ENCODE measurements at places on chromosomes 12 and 14. TPM values are rescaled to one million over a fixed set of nuclear protein-coding genes. Genes with fewer than 3 reads are reported as not detected.

DNA sequence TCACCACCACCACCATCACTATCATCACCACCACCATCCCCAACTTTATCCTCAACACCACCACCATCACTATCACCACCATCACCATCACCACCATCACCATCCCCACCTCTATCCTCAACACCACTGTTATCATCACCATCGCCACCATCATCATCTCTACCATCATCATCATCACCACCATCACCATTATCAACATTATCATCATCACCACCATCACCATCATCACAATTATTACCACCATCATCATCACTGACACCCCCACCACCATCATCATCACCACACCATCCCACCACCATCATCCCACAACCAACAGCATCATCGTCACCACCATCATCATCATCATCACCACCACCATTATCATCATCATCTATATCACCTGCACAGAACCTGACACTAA, 188.4 kb upstream of the PWP1 start:
- H3K27me3 ChIP-seq, result no peaks in the 10 kb centered on the region
- H3K4me1 ChIP-seq, result no peaks in the 10 kb centered on the region
- H3K36me3 ChIP-seq, result no peaks in the 10 kb centered on the region

DNA sequence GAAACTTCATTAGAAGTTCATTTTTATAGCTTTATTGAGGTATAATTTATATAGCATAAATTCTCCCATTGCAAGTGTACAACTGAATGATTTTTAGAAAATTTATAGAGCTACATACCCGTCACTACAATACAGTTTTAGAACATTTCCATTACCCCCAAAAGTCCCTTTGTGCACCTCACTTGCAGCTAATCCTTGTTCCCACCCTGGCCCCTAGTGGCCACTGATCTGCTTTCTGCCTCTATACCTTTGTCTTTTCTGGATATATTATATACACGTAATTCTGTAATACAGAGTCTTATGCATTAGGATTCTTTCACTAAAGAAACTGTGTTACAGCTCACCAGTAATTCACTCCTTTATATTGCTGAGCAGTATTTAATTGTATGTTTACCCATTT, 145.1 kb upstream of the DIO2 start:
- H3K4me3 ChIP-seq, result no peak overlapping the region
- no peak for DNase-seq
- no peaks in the 10 kb centered on the region for H3K36me3 ChIP-seq
- no peaks in the 10 kb centered on the region for H3K4me1 ChIP-seq
- H3K27ac ChIP-seq, result no peak overlapping the region
- no peaks in the 10 kb centered on the region for H3K27me3 ChIP-seq

GRCh38 chr14:29548948-29549370, 378.7 kb downstream of the PRKD1 start:
- H3K4me3 ChIP-seq, result no peak overlapping the region
- no peaks in the 10 kb centered on the region for H3K36me3 ChIP-seq
- DNase-seq, result peak; percentile 73
- H3K27me3 ChIP-seq, result no peaks in the 10 kb centered on the region

DNA sequence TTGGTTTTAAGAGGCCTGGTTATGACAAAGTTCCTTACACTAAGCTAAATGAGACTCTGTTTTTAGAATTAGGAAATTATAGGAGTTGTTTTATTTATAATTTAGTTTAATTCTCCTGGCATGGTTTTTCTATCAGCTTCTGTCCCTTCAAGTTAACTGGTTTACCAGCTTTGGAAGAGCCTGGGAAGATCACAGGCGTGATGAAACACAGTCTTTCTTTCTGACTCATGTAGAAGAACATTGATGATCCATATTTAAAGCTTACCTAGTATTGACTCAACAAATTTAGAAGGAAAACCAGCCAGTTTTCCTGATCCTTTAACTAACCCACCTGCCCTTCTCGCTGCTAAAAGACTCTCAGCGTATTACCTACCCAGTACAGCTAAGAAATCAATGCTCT, 155.2 kb downstream of the TGFB3 start:
- H3K36me3 ChIP-seq, result peaks cover 17% of the 10 kb centered on the region
- no peak overlapping the region for H3K4me3 ChIP-seq
- peaks cover 3% of the 10 kb centered on the region for H3K27me3 ChIP-seq

- H3K27me3 ChIP-seq, result no peaks in the 10 kb centered on the region
- no peaks in the 10 kb centered on the region for H3K36me3 ChIP-seq
- peaks cover 78% of the 10 kb centered on the region for H3K4me1 ChIP-seq
- peak overlapping the region; percentile 16 for H3K27ac ChIP-seq
Observed at GRCh38 chr14:38339696-38340095, 83.8 kb upstream of the CLEC14A start.

DNA sequence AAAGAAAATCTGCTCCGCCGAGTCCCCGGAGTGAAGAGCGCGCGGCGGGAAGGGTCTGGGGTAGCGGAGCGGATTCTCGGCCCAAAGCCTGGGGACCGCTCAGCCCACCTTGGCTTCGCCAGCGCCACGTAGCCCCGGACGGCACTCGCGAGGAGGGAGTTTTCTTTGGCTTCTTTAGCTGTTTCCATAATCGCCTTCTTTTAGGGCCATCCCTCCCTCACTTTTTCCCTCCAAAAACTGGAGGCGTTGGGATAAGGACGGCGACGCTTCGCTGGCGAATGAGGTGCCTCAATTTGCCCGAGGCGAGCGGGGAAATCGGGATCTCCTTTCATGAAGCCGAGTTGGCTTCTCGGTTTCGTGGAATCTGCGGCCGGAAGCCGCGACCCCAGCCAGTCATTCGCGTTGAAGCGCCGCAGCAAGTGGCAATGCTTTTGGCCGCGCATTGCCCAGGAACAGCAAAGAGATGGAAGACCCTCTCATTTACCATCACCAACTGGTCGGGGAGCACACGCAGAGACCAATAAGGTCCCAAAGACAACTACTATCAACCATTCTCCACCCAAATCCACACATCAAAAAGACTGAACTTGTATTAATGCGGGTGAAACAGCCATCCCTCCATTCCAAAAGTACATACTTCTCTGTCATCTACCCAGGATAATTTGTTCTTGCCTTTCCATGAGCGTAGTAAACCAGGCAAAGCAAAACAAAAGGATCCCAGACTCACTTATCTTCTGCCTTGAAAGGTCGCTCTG, 8.4 kb upstream of the SIX1 start:
- no peaks in the 10 kb centered on the region for H3K27me3 ChIP-seq
- DNase-seq, result no peak
- peak overlapping the region; percentile 88 for H3K27ac ChIP-seq
- H3K4me3 ChIP-seq, result peak overlapping the region; percentile 90
- peaks cover 4% of the 10 kb centered on the region for H3K36me3 ChIP-seq
- H3K4me1 ChIP-seq, result peaks cover 51% of the 10 kb centered on the region

DNA sequence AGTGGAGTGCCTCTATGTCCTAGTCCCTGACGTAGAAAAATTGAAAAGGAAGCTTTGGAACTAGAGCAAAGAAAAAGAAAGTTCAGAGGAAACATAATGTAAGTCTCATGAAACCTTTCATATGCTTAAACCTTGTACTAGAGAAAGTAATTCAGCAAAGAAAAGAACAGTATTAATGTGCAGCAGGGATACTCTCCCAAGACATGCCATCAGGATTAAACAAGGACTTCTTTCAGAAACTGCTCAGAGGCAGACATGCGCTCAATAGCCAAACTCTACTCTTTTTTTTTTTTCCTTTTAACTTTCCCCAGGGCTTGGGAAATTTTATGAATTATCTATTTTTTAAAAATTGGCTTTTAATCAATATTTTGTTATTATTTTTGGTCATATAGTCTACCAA, 7.1 kb upstream of the ASB8 start:
- peaks cover 6% of the 10 kb centered on the region for H3K4me1 ChIP-seq
- peaks cover 14% of the 10 kb centered on the region for H3K27me3 ChIP-seq
- H3K36me3 ChIP-seq, result no peaks in the 10 kb centered on the region
- DNase-seq, result no peak
- H3K27ac ChIP-seq, result no peak overlapping the region
- H3K4me3 ChIP-seq, result no peak overlapping the region

- H3K27ac ChIP-seq, result peak overlapping the region; percentile 95
- H3K36me3 ChIP-seq, result peaks cover 12% of the 10 kb centered on the region
- peak; percentile 93 for DNase-seq
- H3K4me1 ChIP-seq, result peaks cover 76% of the 10 kb centered on the region
Observed at GRCh38 chr12:45234139-45234865, 18.4 kb downstream of the ANO6 start.

DNA sequence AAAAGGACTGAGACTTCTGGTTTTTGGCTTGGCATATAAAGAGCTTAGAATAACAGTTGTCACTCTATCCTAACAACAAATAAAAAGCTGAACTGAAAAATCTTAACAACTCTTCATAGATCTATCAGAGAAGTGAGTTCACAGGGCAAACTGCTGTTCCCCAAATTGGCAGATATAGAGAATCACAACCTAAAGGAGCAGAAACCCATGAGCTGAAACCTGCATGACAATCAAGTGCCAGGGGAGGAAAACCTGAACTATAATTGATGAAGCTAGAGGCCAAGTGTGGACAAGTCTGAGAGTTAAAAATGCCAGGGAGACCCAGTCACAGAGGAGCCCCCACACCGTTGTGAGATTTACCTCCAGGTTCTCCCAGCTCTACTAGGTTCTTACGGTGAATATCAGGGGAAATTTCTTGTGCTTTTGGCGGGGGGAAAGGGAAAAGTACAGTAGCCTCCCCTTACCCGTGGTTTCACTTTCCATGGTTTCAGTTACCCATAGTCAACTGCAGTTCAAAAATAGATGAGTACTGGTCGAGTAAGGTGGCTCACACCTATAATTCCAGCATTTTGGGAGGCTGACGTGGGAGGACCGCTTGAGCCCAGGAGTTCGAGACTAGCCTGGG, 53.9 kb downstream of the ATF7 start:
- no peak overlapping the region for H3K4me3 ChIP-seq
- H3K36me3 ChIP-seq, result peaks cover 11% of the 10 kb centered on the region
- H3K27me3 ChIP-seq, result peaks cover 2% of the 10 kb centered on the region
- H3K4me1 ChIP-seq, result peaks cover 54% of the 10 kb centered on the region

DNA sequence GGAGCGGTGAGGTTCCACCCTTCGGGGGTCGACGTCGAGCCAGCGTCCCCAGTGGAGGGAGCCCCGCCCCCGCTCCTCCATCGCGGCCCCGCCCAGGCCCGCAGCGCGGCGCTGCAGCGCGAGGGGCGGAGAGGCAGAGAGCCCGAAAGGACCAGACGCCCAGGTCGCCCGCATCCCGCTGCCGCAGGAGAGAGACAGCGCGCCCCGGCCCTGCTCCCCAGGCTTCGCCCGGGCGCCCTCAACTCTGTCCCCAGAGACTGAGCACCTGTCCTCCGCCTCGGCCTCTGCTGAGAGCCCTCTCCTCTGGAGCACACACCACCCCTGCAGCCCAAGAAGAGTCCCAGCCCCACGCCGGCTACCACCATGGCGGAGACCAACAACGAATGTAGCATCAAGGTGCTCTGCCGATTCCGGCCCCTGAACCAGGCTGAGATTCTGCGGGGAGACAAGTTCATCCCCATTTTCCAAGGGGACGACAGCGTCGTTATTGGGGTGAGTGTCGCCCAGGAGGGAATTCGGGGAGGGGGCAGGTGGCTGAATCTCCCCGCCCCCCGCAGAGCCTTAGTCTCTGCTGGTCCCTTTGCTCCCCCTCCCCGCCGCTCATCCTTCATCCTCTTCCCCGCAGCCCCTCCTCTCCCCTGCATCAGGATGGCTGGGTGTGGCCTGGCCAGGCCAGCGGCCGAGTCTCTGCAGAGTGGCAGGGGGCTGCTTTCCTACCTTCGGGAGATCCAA, at the start of gene KIF5A:
Gene KIF5A, plus strand, starts transcription at position 136 of the 732 bp plus-strand sequence. Its CDS starts 228 bp downstream, at position 364.
- no peak for DNase-seq
- H3K27me3 ChIP-seq, result peaks cover 9% of the 10 kb centered on the region
- H3K36me3 ChIP-seq, result peaks cover 16% of the 10 kb centered on the region
- H3K27ac ChIP-seq, result no peak within 1 kb of the TSS
- peaks cover 60% of the 10 kb centered on the region for H3K4me1 ChIP-seq

DNA sequence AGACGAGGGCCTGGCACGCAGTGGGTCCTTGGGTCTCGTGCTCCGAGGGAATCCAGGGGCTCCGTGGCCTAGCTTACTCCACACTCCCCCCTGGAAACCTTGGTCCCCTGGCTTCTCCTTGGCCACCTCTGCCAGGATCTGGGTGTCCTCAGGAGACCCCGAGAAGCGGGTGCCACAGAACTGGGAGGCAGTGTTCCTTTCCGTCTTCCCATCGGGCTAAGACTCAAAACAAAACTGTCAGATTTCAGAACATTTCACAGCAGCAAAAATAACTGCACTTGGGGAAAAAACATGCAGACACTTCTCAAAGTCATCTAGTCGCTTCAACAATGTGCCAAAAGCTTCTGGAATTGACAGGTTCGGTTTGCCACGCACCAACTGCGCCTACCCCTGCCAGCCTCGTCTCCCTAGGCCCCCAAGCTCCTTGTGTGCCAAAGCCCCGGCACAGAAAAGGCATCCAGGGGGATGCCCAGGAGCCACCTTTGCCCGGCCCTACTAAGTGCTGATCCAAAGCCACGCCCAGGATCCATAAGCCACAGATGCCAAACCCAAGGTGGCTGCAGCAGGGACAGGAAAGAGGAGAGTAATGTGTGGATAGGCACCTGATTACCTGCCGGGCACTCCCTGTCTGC, 58.4 kb upstream of the DIO3 start:
- no peak for DNase-seq
- no peak overlapping the region for H3K4me3 ChIP-seq
- H3K36me3 ChIP-seq, result no peaks in the 10 kb centered on the region
- H3K27me3 ChIP-seq, result peaks cover 40% of the 10 kb centered on the region

DNA sequence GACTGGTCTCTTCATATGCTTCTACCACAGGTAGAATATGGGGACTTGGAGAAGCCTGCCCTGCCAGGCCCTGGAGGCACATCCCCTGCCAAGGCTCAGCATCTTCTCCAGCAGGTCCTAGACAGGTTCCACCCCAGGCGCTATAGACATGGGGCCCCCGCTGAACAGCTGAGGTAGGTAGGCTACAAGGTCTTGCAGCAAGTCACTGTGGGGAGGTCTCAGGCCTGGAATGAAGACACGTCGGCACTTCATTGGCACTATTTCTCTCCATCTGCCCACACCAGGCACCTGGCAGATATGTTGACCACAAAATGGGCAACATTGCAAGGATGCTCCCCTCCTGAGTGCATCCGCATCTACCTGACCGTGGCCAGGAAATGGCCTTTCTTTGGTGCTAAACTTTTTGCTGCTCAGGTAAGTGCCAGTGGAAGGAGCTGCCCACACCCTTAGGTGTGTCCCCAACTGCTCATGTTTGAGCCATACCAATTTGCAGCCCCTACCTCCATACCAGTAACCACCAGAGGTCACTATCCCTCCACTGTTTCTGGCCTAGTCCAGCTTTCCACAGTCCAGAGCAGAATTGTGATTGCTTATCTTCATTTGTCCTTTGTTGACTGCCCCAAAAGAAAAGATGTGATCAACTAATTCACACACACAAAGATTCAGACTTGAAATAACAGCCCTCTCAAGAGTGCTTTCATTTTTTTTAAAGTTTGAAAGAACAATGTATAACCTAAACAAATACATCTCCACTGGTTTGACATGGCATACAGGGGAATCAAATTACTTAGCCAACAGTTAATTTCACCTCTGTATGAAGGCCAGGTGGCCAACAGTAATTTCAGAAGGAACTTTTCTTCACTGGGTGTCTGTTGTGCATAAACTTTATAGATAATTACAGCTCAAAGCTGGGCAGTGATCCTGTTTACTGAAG, 16.1 kb downstream of the PIGH start:
- peak; percentile 43 for DNase-seq
- H3K4me1 ChIP-seq, result peaks cover 7% of the 10 kb centered on the region
- H3K27ac ChIP-seq, result no peak overlapping the region
- no peaks in the 10 kb centered on the region for H3K36me3 ChIP-seq
- H3K27me3 ChIP-seq, result peaks cover 4% of the 10 kb centered on the region

Gene ERP27
- not detected for total RNA-seq

Gene GPRC5D
- not detected for total RNA-seq

Gene XPOT
- 89.6 TPM for total RNA-seq

Gene ANO2
- not detected for total RNA-seq
